GM19239 (cell line): ENCODE measurements at places on chromosomes 12 and 14.

DNA sequence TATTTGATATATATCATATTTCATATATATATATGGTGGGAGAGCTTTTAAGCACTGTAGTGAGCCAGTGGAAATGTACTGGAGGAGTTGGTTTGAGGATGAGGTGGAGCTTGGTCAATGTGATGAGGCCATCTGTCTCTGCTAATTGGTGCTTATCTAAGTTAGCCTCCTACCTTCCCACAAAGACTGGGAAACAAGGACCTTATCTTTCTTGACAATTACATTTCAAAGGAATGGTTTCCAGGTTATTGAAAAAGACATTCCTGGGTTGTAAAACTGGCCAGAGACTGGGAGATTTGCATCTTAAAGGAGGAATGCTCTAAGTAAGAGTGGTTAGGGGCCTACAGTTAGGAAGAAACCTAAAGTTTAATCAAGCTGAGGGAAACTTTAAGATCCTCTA lies 212.8 kb upstream of the SYT1 start:
- DNase-seq: no peak

DNA sequence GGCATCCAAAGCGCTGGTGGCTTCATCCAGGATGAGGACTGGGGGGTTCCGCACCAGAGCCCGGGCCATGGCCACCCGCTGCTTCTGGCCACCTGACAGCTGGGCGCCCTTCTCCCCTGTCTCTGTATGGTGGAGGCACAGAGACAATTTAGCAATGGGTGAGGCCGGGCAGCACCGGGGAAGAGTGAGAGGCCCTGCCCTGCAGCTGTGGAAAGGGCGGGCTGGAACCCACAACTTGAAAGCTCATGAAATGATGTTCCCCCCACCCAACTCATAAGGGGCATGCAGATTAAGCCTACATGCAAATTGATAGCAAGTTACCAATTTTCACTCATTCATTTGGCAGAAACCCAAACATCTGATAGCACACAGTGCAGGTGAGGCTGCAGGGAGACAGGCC lies 34.1 kb downstream of the ABCB9 start:
- no peak for DNase-seq

DNA sequence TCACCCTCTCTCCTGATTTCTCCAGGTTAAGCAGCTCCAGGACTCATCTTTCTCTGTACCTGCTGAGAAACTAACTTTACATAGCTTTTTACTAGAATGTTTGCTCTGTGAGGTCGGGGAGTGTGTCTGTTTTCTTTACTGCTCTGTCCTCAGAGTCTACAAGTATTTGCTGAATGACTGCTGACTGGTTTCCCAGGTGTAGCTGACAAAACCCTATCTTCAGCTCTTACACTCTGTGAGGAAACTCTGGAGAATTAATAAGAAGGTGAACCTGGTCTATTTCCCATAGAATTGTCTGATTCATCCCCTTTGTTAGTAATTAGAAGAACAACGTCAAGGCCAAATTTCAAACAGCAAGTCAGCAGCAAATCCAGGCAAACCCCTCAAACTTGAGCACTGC lies 226.8 kb downstream of the ZFP36L1 start:
- no peak for DNase-seq

GRCh38 chr14:49505041-49505766 lies 81.0 kb downstream of the RPS29 start:
- no peak for DNase-seq

- no peak for DNase-seq
These were observed 97.3 kb downstream of the TRHDE start for GRCh38 chr12:72369423-72369959.

DNA sequence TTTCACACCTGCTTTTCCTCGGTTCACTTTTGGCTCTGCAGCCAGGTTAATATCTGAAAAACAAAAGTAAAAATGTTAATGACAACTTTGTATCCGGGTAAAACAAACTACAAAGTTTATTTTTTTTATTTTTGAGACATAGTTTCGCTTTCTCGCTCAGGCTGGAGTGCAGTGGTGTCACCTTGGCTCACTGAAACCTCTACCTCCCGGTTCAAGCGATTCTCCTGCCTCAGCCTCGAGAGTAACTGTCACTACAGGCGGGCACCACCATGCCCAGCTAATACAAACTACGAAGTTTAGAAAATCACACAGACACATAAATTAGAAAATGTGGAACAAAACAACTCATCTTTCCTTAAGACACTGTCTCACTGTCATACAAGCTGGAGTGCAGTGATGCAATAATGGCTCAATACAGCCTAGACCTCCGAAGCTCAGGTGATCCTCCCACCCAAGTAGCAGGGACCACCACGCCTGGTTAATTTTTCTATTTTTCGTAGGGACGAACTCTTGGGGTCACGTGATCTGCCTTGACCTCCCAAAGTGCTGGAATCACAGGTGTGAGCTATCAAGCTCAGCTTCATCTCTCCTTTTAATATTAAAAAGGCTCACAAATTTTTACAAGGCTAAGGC lies 38.1 kb downstream of the HNRNPC start:
- no peak for DNase-seq

- no peak for DNase-seq
These were observed 56.9 kb downstream of the TAOK3 start for GRCh38 chr12:118315821-118316220.

DNA sequence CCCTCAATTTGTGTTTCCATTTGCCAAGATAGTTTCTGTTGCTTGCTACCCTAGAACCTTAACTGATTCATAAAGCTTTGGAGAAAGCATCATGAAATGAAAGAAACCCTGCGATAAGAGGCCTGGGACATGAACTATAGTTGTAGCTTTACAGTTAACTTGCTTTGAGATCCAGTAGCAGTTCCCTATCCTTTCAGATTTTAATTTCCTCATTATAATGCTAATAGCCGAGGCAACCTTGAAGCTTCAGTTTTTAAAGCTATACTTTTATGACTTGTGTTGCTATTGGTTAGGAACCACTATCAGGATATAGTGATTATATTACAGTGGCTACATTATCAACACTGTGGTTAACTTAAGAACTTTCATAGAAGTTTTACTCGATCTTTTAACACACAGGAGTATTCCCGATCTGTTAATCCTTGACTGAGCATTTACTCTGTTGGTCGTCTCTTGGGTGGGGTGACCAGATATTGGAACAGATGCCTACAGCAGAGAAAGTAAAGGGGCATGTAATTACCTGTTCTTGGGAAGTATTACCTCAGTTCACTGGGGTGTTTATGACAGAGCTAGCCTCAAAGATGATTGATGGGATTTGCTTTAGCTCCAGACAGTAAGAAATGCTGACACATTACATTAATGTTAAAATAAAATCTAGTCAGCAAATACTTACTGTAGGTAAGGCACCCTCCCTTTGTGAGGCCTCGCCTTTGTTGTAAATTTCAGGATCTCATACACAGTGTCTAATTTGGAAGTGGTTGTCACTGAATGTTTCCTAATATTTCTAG lies 86.2 kb upstream of the CSRP2 start:
- DNase-seq: no peak

DNA sequence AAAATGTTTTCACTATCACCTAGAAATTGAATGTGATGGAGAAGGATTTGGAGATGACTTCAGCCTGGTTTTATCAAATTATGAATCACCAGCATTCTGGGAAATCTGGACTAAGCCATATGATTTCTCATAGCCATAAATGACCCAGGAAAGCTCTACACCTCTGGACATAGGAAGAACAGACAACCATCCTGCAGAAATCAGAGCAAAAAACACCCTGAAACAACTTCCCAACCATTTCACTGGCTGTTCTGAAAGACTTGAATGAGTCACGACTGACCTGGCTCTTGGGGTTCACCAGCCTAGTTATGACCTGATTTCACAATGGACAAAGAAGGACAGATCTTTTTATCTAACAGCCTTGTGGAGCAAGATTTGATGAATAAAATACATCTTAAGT lies 123.8 kb downstream of the KCNH5 start:
- no peak for DNase-seq

DNA sequence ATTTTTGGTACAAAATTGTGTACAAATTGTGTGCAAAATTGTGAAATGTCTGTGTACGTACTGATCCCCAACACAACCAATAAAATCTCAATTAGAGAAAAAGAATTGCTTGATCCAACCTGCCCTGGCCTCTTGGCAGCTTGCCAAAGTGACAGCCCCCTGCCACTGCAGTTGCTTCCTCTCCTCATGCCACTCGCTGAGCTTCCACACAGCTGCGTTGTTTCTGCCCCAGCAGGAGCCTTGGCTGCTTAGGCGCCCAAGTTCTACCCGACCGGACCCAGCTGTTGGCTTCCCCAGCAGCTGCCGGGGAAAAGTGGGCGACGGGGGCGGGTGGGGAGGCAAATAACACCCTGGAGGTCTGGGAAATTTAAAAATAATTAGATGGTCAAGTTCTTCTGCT lies 171.8 kb upstream of the ATF7IP start:
- no peak for DNase-seq

DNA sequence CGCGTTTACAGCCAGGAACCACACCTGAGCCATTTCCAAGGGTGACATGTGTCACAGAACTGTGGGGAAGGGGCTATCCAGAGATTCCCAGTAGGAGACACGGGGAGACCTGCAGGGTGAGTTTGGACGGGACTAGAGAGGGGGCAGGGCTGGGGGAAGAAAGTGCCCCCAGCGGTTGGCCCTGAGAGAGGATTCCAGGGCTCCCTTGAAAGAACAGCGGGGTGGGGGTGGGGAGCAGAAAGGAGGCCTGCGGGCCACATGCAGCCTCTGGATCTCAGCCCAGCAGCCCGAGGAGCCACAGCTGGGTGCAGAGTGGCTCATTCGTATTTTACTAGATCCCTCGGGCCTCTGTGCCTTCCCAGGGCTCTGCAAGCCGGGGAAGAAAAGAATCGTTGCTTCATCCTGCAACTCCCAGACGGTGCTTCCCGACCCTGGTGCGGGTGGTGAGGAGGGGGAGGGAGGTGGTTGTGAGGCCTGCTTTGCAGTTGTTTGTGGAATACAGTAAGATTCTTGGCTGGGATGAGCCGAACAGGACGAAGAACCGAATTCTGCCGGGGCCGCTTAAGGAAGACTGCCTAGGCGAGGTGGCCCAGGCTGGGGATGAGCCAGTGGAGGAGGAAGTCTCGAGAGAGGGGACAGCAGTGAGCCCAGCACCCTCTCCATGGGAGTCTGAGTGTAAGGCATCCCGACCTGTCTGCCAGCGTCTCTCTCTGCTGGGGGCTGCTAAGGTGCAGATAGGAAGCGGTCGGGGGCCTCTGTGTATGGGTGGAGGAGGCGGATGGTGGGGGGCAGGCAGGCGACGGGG lies 36.1 kb upstream of the ANKRD9 start:
- no peak for DNase-seq

- DNase-seq: no peak
These were observed 22.9 kb downstream of the HSP90AA1 start for GRCh38 chr14:102063808-102064429.

DNA sequence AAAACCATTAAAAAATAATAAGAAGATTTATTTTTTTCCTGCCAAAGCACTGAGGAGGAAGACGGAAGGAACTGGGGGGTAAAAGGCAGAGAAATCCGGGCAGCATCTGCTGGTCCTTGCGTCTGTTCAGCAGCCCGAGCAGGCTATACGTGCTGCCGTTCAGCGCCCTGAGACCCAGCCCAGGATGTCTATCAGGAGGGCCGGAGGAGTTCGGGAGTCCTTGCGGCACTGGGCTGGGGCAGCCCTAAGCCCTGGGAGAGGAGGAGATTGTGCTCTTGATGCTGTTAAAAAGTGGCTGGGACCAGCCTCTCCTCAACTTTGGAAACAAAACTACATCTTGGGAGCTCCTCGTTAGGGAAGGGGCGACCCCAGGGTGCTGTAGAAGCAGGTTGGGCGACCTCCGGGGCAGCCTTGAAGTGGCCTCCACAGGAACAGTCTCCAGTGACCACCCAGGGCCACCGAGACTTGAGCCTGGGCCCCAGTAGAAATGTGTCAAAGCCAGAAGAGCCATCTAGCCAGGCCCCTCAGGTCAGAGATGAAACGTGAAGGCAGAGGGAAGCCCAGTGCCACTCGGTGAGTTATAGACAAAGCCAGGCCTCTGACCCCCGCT lies 14.3 kb downstream of the PGF start:
- DNase-seq: no peak
